Substantia nigra (tissue), 51 donors: ENCODE measurements at places on chromosomes 16 and 17.

DNA sequence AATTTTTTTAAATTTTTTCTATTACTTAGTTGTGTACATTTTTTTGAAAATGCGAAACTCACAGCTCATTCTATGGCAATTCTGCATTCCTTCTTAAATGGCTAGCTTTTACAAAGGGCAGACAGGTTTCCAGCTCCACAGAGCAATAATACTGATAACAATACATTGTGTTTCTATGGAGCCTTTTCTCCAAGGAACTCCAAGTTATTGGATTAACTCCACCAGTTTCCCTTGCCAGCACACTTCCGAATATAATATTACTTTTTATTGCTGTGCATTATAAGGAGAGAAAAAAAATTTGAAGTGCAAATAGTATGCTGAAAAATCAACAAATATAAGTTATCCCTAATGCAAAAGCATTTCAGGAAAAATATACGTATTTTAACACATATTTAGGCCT lies 127.5 kb upstream of the PSMD7 start:
- no peak for DNase-seq

DNA sequence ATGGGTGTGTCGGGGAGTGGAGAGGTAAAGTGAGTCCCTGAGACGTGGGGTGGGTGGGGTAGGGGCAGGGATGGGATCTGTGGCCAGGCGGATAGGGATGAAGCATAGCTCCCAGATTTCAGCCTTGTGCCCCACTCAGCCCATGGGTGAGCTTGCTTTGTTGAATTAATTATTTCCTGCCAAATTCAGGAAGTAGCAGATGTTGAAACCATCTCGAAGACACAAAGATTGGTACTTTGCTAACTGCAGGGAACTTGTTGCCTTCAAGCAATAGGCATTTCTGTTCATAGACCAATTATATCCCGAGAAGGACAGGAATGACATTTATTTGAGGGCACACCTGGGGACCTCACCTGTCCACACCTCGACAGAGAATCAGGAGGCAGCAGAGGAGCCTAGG lies 11.0 kb upstream of the C16orf74 start:
- DNase-seq: no peak

- no peak for DNase-seq
Observed at GRCh38 chr16:21056396-21056795, 94.2 kb downstream of the DNAH3 start.

- no peak for DNase-seq
Observed at GRCh38 chr17:64147110-64148016, 17.4 kb upstream of the ERN1 start.

DNA sequence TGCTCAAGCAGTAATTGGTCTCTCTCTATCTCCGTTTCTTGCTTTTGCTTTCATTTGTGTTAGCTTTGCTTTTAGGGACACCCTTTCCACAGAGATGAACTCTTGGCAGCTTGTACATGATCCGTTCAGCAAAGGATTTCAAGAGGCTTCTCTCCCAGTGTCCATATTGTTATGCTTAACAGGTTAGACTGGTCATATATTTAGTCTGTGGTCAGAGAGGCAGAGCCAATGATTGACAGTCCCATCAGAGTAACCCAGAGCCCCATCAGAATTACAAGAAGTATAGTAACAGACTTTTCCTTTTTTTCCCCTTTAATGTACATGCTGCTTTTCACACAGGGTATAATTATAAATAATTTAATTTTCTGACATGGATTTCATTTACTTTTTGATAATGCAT lies 34.4 kb downstream of the GDPD1 start:
- no peak for DNase-seq

- DNase-seq: no peak
Observed at GRCh38 chr16:21302454-21302853, 24.4 kb upstream of the CRYM start.

DNA sequence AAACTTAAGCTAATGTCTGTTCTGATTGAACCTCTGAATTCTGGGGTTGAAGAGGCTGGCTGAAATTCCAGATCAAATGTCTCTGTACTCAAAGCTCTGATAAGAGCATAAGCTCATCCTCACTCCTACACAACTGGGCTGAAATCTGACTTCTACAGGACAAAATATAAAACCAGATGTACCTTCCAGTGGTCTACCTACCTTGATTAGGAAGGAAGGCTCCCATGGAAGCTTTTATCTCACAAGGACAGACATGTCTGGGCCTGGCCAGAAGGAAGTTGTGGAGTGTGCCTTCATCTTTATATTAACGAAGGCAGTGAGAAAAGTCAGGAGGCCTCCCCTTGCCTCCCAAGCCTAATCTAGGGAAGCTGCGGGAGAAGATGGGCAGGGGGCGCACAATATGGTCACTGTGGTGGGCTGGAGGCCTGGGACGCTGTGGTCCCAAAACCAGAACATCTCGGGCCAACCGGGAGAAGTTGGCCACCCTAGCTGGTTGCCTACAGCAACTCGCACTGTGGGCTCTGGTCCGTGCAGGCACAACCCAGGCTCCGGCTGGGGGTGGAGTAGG lies 55.6 kb upstream of the LRRC37A3 start:
- no peak for DNase-seq

DNA sequence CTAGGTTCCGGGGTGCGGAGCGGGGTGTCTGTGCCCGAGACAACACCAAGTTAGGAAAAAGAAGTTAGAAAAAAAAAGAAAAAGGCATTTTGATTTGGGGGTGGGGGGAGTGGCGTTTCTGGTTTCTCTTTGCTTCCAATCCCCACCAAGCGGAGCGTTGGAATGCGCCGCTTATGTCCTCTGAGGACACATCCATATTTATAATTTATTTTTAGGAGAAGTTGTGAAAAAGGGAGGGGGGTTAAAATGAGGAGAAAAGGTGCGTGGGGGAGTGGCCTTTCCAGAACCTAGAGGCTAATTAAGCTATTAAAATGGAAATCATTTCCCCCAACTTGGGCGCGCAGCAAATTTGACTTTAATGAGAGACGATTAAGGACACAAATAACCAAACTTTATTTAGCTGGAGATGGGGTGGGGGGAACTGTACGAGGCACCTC lies 232.1 kb downstream of the MRTFB start:
- no peak for DNase-seq

DNA sequence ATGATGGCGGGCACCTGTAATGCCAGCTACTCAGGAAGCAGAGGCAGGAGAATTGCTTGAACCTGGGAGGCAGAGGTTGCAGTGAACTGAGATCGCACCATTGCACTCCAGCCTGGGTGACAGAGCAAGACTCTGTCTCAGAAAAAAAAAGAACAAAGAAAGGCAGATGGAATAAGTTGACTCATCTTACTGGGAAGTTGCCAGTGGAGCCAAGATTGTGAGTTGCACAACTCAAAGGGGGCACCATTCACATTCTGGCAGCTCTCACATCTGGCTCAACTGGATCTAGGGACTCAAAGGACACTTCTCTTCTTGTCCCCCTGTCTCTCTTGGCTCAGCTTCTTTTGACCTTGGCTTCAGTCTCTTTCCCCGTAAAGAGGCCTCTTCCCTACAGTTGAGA lies 53.7 kb upstream of the ETV4 start:
- no peak for DNase-seq

GRCh38 chr17:7292194-7292593 lies 2.2 kb downstream of the YBX2 start:
- no peak for DNase-seq

GRCh38 chr16:89184933-89185794 lies 13.6 kb downstream of the CDH15 start:
- no peak for DNase-seq

- no peak for DNase-seq
Observed at GRCh38 chr16:28187595-28188004, 24.2 kb downstream of the XPO6 start.

GRCh38 chr16:48492133-48492532 lies 106.9 kb upstream of the SIAH1 start:
- DNase-seq: no peak

GRCh38 chr16:57226701-57227621 lies 18.1 kb upstream of the ARL2BP start:
- no peak for DNase-seq

GRCh38 chr16:57756424-57757325 lies 21.1 kb downstream of the KATNB1 start:
- DNase-seq: no peak

- peak; percentile 8 for DNase-seq
Observed at GRCh38 chr16:66899945-66900710, 18.6 kb downstream of the CDH16 start.

- DNase-seq: no peak
Observed at GRCh38 chr17:10071141-10071540, 127.3 kb downstream of the GAS7 start.

- DNase-seq: peak; percentile 30
Observed at GRCh38 chr16:81035975-81036750, 521 bp downstream of the ATMIN start.

DNA sequence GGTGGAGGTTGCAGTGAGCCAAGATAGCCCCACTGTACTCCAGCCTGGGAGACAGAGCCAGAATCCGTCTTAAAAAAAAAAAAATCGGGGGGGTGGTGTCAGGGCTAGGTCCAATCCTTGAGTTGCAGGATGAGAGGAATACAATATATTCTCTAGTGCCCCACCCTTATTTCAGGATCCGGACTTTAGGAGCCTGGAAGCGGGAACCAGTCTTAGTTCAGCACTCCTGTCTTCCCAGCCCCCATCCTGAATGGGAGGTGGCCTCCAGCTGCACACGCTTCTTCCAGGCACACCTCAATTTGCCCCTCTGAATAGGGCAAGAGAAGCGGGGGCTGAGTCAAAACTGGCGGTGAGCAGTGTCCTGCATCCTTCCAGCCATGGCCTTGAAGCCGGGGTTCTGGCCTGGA lies 1.6 kb downstream of the FHOD1 start:
- no peak for DNase-seq

- no peak for DNase-seq
Observed at GRCh38 chr16:85166699-85167588, 54.7 kb upstream of the CIBAR2 start.

GRCh38 chr16:89722392-89723278 lies 1.3 kb downstream of the ZNF276 start:
- DNase-seq: no peak

DNA sequence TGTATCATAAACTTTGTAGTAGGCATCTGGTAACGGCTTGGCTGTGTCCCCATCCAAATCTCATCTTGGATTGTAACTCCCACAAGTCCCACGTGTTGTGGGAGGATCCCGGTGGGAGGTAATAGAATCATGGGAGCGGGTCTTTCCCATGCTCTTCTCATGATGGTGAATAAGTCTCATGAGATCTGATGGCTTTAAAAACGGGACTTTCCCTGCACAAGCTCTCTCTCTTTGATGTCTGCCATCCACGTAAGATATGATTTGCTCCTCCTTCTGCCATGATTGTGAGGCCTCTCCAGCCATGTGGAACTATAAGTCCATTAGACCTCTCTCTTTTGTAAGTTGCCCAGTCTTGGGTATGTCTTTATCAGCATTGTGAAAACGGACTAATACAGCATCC lies 248.7 kb downstream of the SNX29 start:
- DNase-seq: no peak

- no peak for DNase-seq
Observed at GRCh38 chr17:58153046-58153445, 4.9 kb downstream of the OR4D1 start.

DNA sequence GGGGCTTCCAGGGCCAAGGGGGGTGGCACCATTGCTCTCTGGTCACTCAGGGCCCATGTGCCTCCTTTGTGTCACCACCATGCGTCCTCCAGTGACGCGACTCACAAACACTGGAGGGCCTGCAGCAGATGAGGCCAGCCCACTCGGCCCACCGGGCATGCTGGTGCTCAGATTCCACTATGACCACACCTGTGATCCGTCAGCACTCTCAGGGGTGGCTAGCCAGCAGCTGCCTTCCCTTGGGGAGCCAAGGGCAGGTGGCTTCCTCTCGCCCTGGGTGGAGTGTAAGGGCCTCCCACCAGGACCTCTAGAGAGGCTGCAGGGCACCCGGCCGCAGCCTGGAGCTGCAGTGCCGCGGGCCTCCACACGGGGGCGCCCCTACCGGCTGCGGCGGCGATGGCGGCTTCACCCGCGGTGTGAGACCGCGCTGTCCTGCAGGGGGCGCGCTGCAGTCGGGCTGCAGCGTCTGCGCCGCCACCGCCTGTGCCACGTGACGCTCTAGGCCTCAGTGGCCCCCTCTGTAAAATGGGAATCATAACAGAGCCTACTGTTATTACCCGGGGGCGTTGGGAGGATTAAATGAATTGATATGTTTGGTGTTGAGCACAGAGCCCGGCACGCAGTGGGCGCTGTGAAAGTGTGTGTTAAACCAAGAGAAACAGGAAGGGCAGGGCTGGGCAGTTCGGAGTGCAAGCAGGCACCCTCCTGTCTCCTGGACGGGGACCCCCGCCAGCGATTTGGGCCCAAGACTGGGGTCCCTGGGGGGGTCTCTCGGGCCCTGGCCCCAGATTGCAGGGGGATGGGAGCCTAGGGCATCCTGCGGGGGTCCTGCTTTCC lies 192.4 kb upstream of the GSE1 start:
- DNase-seq: no peak
